ENCODE measurements at places on chromosomes 1 and 21. TPM values are rescaled to one million over a fixed set of nuclear protein-coding genes. Genes with fewer than 3 reads are reported as not detected.

The FBXO2 gene
- total RNA-seq, result 2.7 TPM

The CYP4Z1 gene
- 0.47 TPM for total RNA-seq

GRCh38 chr1:27090911-27091310, 64.0 kb downstream of the SLC9A1 start:
- no peak for DNase-seq

GRCh38 chr1:37362594-37363385, 111.6 kb upstream of the ZC3H12A start:
- DNase-seq, result no peak

GRCh38 chr1:207495801-207496792, at the start of gene CR1:
Gene CR1 (plus strand): TSS chr1:207496157. CDS start chr1:207496268, 111 bp downstream.
- no peak for DNase-seq

DNA sequence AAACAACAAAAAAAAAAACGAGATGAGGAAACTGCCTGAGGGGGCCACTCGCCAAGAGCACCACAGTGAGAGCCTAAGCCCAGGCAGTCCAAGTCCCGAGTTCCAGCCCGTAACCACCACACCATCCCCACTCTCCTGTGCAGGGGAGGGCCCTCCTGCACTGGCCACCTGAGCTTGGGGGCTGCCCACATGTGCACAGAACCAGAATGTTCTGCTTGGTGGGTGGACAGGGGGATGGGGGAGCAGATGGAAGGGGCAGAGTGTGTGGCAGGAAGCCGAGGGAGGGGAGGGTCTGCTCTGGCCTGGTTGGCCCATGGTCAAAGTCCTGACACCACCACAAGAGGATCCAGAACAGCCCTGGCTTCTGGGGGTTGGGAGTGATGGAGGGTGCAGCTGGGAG, 17.6 kb downstream of the ADPRS start:
- DNase-seq, result no peak

- no peak for DNase-seq
Measured at GRCh38 chr1:198856601-198857000, 217.8 kb downstream of the PTPRC start.

DNA sequence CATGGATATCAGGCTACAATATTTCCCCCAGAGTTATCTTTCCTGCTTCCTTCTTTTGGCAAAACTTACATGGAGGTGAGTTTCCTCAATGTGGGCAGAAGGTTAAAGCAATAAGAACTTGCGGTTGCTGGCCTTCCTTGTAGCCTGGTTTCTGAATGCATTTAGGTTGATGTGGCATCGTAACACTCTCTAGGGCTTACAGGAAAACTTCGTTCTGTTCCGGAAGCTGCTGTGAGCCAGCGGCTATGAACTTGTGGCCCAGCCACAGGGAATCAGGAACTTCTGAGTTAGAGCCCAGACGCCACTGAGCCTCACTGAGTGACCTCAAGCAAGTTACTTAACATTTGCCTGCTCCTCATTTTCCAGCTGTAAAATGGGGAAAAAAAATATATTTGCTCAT, 623.4 kb upstream of the ADAMTS5 start:
- no peak for DNase-seq

Measured in occipital lobe (tissue), 3 donors.